Ovary (tissue), 10 donors: ENCODE measurements at places on chromosomes 7 and 10.

- DNase-seq: no peak
These were observed 80.2 kb downstream of the PRTFDC1 start for GRCh38 chr10:24872049-24872789.

DNA sequence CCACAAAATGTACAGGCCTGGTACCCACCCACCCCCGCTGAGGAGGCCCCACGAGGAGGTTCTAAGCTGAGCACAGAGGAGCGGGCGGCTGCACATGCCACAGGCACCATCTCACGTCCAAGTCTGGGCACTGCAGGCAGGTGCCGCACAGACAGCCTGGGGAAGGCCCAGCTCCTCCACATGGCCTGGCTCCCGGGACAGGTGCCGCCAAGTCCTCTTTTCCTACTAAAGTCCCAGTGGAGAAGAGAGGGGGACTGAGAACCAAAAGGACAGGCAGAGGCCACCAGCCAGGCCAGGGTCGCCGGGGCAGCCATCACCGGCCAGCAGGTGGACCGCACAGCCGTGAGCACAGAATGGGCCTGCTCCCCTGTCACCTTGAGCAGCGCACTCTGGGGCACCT lies 91.1 kb downstream of the MAD1L1 start:
- DNase-seq: no peak

GRCh38 chr10:5070648-5071410 lies 23.4 kb upstream of the AKR1C3 start:
- no peak for DNase-seq

DNA sequence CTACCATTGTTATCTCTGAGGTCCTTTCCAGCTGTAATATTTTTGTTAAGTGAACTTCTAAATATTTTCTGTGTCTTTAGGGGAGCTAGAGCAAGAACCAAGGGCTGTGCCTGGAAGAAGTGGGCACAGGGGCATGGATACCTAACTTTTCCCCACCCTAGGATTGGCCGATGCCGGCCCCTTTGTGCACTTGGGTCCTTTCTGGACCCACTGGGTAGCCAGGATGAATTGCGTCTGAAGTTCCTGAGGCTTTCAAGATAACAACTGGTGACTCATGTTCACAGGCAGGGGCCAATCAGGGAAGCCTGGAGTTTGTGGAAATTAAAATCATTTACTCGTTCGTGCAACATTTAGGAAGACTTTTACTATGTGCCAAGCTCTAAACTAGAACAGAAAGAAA lies 758 bp downstream of the DPCD start:
- DNase-seq: no peak

DNA sequence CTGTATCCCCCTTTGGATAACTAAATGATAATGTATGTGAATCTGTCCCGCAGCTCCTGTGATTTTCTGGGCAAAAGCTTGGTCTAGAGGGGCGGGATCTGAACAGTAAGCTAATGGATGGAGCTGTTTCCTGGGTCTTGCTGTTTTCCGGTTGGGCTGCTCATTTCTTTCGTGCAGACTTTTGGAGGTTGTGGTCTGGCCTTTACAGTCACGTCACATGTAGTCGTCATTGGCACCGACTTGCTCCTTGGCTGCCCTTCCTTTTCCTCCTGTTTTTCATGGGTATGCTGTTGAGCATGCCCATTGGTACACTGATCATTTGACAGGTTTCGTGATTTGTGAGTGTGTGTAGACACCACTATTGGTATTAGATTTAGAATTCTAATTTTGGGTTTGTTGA lies 2.0 kb downstream of the FBH1 start:
- DNase-seq: no peak

GRCh38 chr10:63227207-63227895 lies 94.2 kb downstream of the NRBF2 start:
- DNase-seq: no peak

DNA sequence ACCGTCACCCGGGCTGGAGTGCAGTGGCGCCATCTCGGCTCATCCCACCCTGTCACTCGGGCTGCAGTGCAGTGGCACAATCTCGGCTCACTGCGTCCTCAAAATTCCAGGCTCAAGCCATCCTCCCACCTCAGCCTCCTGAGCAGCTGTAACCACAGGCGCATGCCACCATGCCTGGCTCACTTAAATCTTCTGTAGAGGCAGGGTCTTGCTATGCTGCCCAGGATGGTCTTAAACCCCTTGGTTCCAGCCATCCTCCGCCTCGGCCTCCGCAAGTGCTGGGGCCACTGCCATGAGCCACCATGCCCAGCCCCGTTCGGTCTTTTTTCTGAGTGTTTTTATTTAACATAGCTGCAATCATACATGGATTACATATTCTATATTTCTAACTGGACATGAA lies 30.6 kb downstream of the ZFAND2A start:
- DNase-seq: peak; percentile 8

- DNase-seq: no peak
These were observed 102.0 kb downstream of the GLCCI1 start for GRCh38 chr7:8070451-8071180.

GRCh38 chr10:92173996-92174395 lies 116.9 kb downstream of the CPEB3 start:
- no peak for DNase-seq

GRCh38 chr10:36171556-36171952 lies 529.5 kb upstream of the FZD8 start:
- no peak for DNase-seq

DNA sequence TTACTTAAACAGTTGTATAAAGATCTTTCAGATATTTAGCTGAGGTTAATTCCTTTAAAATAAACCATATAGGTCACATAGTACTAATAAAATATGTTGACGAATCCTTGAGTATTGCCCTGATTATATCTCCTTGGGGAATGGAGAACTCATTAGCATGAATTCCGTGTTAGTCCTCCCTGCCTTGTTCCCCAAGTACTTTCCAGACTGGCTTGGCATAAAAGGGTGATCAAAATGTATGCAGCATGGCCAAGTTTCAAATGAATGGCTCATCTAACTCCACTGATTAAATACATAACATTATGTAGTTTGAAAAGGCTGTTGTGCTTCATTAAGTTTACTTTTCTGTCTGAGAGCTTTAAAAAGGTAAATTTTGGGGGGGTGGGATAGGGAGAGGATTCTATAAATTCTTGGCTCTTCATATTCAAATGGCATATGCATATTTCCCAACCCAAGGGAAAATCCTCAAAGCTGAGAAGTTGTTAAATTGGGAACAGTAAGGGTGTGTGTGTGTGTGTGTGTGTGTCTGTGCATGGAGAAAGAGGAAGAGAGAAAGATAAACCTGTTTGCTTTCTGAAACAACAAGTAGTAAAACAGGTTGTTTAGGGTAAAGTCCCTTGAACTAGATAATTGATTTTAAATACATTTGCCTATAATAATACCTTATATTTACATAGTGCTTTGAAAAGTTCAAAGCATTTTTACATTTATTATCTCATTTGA lies 4.8 kb upstream of the ADD3 start:
- no peak for DNase-seq

DNA sequence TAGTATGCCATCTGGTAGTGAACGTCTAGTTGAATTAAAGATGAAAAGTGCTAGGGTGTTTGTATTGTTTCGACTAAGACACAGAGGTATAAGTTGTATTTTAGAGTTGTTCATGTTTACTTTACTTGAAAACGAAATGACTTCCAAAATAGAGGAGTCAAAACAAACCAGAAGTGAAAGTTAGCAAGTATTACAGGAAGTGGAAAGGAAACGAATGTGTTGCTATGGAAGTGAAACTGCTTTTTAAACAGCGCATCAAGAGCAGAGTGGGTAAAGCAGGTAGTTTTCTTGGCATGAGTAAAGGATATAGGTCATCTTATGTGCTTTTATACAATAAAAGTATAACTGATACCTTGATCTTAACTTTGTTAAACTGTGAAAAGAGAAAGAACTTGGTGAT lies 20.0 kb upstream of the GALNTL5 start:
- DNase-seq: no peak

DNA sequence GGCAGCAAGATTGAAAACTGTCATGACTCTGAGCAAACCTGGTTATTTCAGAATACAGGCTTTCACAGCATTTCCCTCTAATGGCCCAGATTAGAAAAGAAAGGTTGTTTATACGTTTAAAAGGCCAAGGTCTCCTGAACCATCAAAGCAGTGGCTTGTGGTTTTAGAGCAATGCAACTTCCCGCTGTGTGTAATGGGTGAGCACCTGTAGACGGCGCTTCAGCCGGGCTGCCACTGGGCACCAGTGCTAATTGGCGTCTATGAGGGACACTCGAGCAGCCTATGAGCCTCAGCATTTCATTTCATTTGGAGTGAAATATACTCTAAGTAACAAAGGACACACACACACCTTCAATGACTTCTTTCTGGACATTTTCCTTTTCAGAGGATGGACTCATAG lies 671.0 kb upstream of the FZD8 start:
- no peak for DNase-seq

- no peak for DNase-seq
These were observed 3.4 kb upstream of the ARHGAP22 start for GRCh38 chr10:48608279-48608681.

DNA sequence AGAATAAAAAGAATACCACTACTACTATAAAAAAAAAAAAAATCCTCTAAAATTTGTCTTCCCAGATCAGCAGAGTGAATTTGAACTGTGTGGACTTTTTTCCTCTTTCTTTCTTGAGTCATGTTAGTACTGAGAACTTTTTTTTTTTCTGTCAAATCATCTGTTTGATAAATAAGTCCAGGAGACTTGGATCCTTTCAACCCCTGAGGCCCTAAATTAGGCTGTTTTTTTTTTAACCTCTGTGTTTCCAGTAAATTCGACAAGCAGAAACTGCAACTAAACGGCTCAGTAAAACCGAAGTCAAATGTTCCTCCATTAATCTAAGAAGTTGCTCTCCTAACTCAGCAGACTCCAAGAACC lies 2.7 kb downstream of the MAP3K8 start:
- no peak for DNase-seq

DNA sequence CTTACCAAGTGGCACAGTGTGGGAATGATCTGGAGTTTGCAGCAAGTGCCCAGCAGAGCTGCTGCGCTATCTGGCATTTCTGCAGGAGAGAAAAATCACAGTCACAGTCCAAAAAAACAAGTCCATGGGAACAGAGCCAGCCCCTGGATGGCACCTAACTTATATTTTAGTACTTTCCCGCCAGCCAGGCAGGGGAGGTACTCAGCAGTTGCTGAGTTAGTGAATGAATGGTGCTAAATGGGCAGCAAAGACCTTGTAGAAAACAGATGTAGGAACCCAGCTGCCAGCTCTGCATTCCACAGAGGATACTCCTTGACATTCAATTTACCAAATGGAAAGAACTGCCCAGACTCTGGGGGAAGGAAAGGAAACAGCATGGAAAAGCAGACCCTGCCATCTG lies 54.5 kb downstream of the GSDME start:
- DNase-seq: no peak

GRCh38 chr10:34615770-34616169 lies 199.3 kb downstream of the PARD3 start:
- DNase-seq: no peak

DNA sequence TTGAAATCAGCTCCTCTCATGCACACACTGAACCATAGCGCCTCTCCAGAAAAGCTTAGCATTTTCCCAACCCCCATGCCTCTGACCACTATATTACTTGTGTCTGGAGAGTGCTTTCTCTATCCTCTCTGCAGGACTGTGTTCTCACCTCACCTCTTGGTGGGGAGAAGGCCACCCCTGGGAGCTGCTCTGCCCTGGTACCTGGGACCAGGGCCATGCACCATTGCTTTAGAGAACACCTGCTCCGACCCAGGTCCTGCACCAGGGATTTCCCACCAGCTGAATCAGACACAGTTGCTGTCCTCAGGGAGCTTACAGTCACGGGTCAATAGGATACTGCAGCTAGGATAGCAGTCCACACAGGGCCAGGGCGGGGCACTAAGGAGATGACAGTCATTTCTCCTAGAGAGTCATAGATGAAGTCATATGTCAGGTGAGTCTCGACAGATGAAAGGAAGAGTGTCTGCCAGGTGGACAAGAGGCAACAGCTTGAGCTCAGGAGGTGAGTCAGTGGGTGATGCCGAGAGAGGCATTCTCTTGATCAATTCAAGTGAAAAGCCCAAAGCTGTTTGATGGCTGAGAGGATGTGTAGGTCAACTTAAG lies 619 bp upstream of the LMTK2 start:
- DNase-seq: no peak

- no peak for DNase-seq
These were observed 62.4 kb upstream of the EMX2 start for GRCh38 chr10:117480097-117480496.

DNA sequence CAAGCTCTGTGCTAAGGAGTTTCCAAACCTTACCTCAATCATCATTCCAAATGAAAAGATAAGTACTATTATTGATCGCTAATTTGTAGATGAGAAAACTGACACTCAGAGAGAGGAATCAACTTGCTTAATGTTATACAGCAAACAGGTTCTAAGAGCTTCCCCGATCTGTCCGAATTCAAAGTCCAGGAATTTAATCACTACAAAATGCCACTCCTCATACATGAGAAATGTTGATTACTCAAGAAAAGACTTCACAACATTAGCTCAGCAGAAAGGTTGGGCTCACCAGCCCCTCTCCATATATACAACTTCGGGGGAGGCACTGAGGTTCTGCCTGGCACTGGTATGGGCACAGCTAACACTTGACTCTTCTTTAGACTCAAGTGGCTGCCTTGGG lies 80.7 kb downstream of the SLC16A9 start:
- no peak for DNase-seq

DNA sequence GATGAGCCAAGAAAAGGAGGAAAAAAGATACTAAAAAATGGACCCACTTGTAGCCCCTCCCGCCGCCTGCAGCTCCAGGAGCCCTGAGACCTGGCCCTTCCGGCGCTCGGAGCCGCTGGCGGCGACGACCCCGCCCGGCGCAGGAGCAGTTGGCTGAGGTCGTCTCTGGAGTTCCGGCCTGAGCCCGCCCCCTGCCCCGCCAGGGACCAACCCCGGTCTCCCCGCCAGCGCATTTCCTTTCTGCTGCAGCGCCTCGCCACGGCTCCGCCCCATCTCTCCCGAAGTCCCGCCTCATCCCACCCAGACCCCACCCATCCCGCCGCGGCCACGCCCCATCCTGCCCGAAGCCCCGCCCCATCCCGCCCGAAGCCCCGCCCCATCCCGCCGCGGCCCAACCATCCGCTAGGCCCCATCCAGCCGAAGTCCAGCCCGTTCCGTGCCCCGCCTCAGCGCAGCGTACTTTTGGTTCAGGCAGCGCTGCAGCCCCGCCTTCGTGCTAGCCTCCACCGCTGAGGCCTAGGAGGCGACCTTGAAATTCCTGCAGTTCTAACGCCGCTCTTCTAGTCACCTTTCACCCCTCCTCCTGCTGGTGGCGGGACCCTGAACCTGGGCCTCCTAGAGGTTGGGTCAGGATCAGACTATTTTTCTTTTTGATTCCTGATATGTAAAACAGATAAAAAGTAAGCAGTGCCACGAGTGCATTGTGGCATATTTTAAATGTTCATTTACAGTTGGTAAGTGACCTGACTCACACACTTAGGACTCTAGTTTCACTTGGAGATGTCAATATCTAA lies at the start of gene STN1:
TSS of gene STN1 (minus strand) at position 132 of the 794 bp plus-strand sequence. CDS start 590 bp downstream, outside the sequence.
- DNase-seq: peak; percentile 97

- DNase-seq: peak; percentile 54
These were observed 27.1 kb downstream of the OGDH start for GRCh38 chr7:44633254-44634186.

GRCh38 chr7:132102942-132103341 lies 473.3 kb downstream of the PLXNA4 start:
- DNase-seq: no peak
